ENCODE measurements at places on chromosomes 1 and 21.
A peak's percentile ranks its signal among the peaks of the same experiment; 100 is the strongest.

GRCh38 chr1:108884968-108885367, 8.2 kb downstream of the GPSM2 start:
- no peak for DNase-seq

GRCh38 chr21:36433059-36433709, 46.7 kb downstream of the CLDN14 start:
- no peak for DNase-seq

GRCh38 chr21:15065392-15066122, 757 bp upstream of the NRIP1 start:
- peak; percentile 24 for DNase-seq

- no peak for DNase-seq
These were observed 124.0 kb downstream of the CNIH3 start for GRCh38 chr1:224739997-224740684.

DNA sequence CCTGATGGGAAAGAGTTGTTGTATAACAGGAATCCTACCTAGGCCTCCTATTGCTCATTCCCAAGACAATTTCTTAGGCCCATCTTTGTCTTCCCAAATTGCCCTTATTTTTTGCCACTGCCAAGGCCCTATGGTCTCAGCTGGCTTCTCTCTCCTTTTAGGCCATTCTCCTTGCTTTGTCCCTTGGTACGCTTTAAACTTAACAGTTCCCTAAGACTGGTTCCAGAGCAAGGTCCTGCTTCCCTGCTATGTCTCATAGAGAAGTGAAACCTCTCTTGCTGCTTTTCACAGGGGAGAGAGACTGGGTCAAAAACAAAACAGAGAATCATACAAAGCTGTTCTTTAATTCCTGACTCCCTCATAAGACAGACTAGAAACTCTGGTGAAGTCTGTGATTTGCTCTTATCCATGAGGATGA, 77.1 kb downstream of the XCL2 start:
- DNase-seq, result no peak
